ENCODE measurements at places on chromosomes 4 and X. TPM values are rescaled to one million over a fixed set of nuclear protein-coding genes. Genes with fewer than 3 reads are reported as not detected.

SPATA4 gene
- total RNA-seq: not detected

TLR2 gene
- under 0.01 TPM for total RNA-seq

SATL1 gene
- total RNA-seq: not detected

STEEP1 gene
- 41.3 TPM for total RNA-seq

PAGE2 gene
- total RNA-seq: not detected

ZRSR2 gene
- total RNA-seq: 4.4 TPM

FDCSP gene
- total RNA-seq: not detected

L1CAM gene
- 0.13 TPM for total RNA-seq

HOPX gene
- total RNA-seq: 0.68 TPM

KIT gene
- 1.3 TPM for total RNA-seq

CETN2 gene
- 50.2 TPM for total RNA-seq

HSD17B13 gene
- under 0.01 TPM for total RNA-seq

NWD2 gene
- not detected for total RNA-seq
